ENCODE measurements at places on chromosomes 2 and 18. TPM values are rescaled to one million over a fixed set of nuclear protein-coding genes. Genes with fewer than 3 reads are reported as not detected.

STAT4 gene
- total RNA-seq, result 5.0 TPM

- peak; percentile 99 for ATAC-seq
Measured at GRCh38 chr2:172442072-172442895, 14.9 kb downstream of the ITGA6 start.

- no peak for ATAC-seq
Measured at GRCh38 chr2:234292205-234292961, 204.5 kb downstream of the ARL4C start.

PTPRN gene
- total RNA-seq, result 12.4 TPM

APLF gene
- total RNA-seq, result 4.1 TPM

ANKRD62 gene
- total RNA-seq, result not detected

DNA sequence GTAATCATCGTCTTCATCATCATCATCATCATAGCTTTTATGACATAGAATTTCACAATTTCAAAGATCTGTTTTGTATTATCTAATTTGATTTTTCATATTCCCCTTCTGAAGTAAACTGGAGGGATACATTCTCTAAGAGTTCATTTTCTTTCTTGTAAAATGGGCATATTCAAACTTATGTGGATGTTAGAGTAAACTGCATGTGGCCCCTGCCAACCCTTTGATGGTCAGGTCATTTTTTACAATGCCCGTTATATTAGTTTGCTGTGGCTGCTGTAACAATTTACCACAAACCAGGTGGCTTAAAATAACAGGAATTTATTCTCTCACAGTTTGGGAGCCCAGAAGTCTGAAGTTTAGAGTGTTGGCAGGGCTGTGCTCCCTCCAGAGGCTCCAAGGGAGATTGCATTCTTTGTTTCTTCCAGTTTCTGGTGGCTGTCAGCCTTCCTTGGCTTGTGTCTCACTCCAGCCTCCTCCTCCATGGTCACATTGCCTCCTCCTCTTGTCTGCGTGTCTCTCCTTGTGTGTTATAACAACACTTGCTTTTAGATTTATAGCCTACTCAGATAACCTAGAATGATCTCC lies 127.5 kb upstream of the MMADHC start:
- ATAC-seq, result no peak

GRCh38 chr2:238380785-238381184 lies 45.9 kb upstream of the ASB1 start:
- no peak for ATAC-seq

- no peak for ATAC-seq
Measured at GRCh38 chr2:60890393-60890707, 9.0 kb downstream of the REL start.

DNA sequence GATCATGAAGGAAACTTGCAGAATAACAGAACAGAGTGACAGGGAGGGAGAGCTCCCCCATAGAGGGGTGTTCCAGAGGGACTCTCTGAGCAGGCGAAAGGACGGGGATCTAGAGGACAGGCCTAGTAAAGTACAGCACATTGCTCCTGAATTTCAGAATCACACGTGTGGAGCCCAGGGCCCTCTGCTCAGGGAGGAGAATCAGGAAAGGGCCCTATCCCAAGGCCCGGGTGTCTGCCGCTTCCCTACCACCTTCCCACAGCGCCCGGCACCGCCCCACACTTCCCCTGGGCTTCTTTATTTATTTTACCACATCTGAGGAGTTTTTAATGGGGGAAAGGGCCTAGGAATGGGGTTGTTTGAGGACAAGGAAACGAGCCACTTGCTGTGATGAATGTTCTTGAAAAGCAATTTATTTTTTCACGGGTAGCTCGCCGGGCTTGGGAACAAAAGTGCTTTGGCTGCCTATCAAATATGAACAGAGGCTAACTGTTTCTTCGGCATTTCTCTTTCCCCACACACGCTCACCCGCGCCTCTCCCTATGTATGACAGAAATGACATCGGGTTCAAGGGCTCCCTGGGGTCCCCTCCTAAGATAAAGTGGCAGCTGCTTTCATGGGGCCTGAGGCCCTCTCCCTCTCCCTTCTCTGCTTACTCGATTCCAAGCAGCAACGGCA lies 79.3 kb upstream of the GLI2 start:
- no peak for ATAC-seq

EGR4 gene
- 0.68 TPM for total RNA-seq

Data from motor neuron (in vitro differentiated cells).